ENCODE measurements at places on chromosomes 13 and 19.

DNA sequence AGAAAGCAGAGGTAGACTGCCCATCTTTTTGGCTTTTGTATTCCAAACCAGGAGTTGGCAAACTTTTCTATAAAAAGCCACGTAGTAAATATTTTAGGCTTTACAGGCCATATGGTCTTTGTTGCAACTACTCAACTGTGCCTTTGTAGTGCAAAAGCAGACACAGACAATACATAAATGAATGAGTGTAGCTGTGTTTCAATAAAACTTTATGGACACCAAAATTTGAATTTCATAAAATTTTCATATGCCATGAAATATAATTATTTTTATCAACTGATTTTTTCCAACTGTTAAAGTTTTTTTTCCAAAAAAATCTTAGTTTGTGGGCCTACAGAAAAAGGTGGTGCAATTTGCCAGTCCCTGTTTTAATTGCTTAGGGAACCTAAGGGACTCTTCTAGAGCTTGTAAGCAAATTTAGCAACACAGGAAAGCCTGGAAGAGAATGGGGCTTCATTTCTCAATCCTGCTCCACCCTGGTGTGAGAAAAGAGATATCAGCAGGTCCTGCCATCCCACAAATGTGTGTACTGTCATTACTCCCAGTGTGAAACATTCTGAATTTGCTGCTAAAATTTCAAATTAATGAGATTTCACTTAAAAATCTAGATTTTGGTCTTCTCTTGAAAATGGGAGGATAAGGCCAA, 194.2 kb downstream of the RGCC start:
- DNase-seq = no peak

GRCh38 chr13:33228648-33229445, 56.7 kb downstream of the STARD13 start:
- no peak for DNase-seq

DNA sequence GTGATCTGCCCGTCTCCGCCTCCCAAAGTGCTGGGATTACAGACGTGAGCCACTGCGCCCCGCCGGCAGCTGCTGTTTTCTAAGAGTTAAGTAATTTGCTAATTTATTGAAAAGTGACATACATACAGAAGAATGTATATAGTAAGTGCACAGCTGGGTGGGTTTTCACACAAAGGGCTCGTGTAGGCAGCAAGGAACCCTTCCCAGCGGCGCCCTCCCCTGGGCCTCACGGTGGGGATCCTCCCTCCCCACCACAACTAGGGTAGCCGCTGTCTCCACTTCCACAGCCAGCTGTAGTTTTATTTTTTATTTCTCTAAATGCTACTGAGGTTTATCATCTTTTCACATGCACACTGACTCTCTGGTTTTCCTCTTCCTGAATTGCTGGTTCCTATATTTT, 64.9 kb downstream of the CRYL1 start:
- DNase-seq = no peak

DNA sequence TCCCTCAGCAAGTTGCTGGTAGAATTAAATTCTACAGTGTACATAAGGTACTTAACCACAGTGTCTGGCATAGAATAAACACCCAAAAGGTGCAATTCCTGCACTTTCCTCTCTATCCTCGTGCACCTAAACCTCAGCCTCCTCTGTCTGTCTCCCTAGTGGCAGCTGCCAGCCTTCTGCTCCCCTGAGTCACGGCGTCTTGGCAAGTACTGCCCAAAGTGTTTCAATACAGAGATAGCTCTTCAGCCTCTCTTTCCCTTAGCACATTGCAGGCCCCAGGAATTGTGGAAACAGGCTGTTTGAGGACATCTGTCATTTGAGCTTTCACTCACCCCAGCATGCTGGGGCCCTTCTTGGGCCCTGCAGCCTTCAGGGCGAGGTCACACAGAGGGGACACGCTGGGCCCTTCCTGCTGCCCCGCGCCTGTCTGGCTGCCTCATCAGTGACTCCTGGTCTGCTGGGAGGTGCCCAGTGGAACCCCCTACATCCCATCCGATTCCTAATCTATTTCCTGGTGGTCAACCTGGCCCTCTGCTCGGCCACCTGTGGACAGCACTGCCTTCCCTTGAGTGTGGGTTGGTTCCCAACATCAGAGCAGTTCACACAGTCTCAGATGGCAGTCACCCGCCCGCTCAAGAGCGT, 19.3 kb downstream of the COL4A2 start:
- no peak for DNase-seq

GRCh38 chr19:50051964-50052363, 26.2 kb downstream of the ZNF473 start:
- DNase-seq = no peak

DNA sequence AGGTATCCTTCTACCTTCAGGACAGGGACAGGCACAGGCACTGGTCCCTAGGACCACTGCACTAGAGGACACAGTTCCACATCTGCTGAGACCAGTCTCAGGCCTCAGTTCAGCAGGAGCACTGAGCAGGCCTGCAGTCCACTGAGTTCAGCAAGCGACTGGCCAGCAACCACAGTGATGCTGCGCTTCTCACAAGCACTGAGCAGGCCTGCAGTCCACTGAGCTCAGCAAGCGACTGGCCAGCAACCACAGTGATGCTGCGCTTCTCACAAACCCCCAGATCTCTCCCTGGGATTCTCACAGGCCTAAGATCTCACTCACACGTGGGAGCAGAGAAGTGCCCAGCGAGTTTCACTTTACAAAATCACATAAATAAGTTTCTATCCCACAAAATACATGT, 140.6 kb downstream of the IRS2 start:
- DNase-seq = no peak

DNA sequence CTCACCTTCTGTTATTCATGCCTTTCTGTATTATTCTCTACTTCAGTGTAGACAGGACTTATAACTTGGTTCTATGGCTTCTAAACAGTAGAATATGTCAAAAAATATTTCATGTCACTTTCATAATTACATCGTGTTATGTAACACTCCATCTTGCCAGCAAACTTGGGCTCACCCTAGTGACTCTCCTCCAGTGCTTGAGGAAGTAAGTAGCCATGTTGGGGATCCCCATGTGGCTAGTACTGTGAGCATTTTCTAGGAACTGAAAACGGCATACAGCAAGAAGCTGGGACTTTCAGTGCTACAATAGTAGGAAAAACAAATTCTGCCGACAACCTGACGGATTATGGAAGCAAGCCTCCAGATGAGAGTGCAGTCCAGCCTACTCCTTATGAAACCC, 495.6 kb downstream of the SLITRK6 start:
- DNase-seq = no peak

DNA sequence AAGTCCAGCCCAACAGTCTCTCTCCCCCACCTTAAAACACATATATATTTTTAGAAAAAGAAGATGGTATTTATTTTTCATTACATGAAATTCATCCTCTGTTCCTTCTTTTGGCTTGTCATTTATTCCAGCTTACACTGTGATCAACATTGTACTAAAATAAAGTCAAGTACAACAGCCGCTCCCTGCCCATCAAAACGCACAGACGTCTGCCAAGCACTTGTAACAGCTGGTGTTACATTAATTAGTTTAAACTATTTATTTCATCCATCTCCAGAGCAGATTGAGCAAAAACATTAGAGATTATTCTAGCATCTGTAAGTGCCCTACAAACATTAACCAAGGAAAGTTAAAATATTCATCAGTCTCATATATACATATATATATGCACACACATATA, 350.5 kb downstream of the DACH1 start:
- DNase-seq = no peak
